Stimulated activated CD8-positive, alpha-beta memory T cell treated with anti-CD3 and anti-CD28 coated beads, Interleukin-4, amount 100 ng/mL, for 4 hours (primary cell): ENCODE measurements at places on chromosomes 11 and 22.

DNA sequence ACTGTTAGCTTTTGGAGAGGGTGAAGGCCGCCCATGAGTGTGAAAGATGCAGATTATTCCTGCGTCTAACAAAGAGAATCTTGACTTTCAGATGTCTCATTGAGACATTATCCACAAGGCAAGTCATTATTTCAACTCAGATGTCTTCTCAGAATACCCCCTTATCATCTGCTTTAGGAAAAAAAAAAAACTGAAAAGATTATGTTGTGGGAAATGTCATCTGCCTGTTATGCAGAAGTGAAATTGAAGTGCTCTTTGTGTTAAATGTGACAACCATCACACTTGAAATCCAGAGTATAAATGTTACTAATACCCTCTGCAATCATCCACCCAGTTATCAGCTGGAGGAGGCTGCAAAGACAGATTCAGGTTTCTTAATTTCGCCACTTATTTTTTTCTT is 239.6 kb downstream of the LARGE1 start:
- no peak for DNase-seq

DNA sequence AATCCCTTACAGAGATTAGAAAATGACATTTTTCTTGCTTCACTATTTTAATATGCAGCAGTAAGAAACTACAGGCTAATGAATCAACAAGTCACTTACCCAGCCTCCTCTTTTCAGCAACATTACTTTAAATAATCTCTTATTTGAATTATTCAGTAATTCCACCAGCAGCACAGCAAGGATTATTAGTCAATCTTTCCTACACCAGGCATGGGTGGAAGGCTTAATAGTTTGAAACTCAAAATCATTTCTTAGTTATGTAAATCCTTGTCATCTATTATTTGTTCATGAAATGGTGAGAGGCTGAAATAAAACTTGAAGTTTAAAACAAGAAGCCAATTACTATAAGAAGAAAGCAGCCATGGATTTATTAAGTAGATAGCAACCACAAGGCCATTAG is 530.5 kb downstream of the KCNA4 start:
- DNase-seq = no peak

- no peak for DNase-seq
These were observed 346.8 kb downstream of the JRKL start for GRCh38 chr11:96736601-96737000.

GRCh38 chr11:113947994-113948393 is 26.9 kb upstream of the HTR3A start:
- no peak for DNase-seq

DNA sequence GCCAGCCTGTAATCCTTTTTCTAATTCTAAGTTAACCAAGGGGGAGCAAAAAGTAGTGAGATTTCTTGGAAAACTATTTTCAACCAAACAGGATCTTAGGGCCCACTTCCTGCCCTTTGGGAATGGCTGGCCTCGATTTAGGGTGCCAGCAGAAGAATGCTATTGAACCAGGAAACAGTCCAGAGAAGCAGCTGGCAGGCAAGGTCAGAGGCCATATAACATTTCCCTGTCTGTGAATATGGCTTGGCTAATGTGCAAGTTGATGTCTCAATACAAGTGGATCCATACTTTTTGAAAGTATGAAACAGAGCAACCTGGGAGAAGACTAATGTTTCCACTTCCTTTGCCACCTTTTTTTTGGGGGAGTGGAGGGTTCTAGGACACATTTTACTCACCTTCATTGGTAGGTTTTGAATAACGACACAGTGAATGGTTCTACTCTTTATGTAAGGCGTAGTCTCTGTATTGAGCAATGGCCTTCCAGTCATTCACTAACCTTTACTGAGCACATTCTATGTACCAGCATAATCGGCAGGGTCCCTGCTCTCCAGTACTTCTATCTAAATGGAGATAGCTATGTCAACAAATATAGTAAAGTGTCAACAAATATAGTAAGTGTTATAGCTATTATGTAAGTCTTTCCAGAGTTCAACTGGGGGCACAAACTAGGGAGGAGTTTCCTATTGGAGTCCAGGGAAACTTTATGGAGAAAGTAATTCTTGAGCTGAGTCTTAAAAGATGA is 34.2 kb upstream of the RRM1 start:
- DNase-seq = no peak

DNA sequence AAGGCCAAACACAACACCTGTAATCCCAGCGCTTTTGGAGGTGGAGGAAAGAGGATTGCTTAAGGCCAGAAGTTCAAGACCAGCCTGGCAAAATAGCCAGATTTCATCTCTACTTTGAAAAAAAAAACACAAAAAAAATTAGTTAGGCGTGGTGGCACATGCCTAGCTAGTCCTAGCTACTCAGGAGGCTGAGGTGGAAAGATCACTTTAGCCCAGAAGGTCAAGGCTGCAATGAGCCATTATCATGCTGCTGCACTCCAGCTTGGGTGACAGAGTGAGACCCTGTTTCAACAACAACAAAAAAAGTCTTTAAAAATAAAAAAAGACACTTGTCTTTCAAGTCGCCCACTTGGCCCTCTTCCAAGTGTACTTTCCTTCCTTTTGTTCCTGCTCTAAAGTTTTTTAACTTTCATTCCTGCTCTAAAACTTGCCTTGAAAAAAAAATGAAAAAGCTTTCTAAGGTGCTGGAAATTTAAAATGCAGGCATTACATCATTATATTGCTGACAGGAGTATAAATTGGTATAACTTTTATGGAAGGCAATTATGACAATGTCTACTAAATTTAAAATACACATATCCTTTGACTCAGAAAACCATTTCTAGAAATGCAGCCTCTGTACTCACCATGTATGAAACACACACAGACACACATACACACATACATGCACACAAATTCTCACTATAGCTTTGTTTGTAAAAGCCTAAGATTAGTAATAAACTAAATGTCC is 12.7 kb downstream of the LIPT2 start:
- DNase-seq = no peak

DNA sequence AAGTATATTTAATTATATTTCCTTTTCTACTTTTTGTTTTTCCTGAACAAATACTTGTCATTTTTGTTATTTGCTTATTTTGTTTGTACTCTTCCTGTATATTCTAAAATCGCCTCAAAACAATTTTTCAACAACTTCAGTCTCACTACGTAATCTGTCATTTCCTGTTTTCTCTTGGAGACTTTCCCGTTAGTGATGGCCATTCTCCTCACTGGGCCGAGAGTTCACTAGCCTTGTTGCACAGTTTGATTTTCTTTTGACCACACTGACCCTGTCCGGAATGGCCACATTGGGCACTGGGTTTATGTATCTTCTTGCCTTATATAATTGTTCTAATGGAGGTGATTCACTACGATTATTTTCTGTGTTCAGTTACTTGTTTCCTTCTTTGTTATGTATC is 726.1 kb downstream of the FAM181B start:
- no peak for DNase-seq

DNA sequence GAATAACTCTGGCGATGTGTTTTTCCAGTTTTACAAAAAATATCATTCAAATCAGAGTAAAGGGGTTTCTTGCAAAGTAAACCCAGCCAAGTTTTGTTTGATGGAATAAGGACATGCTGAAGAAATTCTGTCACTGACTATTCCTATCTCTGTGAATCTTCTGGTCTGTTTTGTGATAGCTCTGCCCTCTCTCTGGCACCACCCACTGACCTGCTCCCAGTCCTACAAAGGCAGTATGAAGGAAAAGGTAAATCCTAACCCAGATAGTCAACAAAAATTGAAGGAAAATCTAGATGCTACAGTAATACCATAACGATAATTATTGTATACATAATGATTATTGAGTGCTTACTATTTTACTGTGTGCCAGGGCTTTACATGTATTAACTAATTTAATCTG is 76.3 kb upstream of the TP53AIP1 start:
- DNase-seq = no peak

DNA sequence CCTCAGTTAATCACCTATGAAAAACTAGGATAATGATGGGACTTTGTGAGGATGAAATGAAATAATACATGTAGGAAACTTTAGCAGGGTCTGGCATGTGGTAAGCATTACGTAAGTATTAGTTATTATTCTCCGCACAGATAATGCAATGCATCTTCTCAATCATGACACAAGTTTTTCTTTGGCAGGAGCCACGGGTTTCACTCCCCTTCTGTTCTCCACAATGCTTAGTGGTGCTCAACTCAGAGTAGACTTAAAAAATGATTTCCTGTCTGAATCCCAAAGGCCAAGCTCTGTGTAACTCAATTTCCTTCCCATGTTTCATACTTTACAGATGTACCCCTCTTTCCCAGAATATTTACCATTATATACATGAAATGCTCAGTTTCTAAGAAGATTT is 82.9 kb downstream of the CCDC34 start:
- no peak for DNase-seq

DNA sequence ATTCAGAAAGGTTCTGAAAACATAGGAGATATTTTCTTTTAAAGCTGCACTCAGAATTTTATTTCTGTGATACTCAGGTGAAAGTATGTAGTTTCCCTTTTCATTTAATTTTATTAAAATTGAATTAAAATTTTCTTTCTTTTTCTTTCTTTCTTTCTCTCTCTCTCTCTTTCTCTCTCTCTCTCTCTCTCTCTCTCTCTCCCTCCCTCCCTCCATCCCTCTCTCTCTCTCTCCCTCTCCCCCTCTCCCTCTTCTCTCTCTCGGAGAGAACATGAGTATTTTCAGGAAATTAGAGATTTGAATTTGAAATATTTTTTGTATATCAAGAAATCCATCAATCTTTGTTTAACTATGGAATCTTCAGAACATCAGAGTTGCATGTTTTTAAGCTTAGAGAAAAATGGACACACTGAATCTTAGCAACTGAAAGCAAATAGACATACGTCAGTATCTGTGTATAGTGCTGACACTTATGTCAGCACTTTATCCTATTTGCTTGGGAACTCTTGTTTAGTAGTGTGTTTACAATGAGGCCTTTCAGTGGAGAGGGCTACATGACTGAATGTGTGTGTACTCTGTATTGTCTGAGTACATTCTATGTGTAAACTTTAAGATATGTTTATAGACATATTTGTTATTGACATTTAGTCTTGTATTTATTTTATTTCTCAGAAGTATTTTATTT is 44.5 kb downstream of the PDE3B start:
- DNase-seq = no peak

DNA sequence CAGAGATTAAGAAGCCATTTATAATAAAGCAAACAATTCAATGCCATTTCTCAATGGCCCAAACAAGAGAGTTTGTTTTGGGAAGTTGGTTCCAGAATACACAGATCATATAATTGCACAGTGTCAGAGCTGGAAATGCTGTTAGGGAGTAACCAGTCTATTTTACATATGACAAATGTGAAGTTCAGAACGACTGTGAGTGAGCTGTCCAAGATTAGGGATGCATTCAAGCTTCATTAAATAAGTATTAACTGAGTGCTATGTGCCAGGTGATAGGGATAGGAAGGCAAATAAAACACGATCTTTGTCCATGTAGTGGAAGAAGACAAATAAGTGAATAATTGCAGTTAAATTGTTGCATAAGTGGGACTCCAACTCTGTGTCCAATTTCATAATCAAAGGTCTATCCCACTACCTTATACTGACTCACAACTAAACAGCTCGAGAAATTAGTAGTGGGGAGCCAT is 33.1 kb upstream of the PICALM start:
- DNase-seq = no peak

GRCh38 chr11:67287355-67288197 is 1.5 kb upstream of the ANKRD13D start:
- no peak for DNase-seq
